ENCODE measurements at places on chromosomes 11 and 22.

DNA sequence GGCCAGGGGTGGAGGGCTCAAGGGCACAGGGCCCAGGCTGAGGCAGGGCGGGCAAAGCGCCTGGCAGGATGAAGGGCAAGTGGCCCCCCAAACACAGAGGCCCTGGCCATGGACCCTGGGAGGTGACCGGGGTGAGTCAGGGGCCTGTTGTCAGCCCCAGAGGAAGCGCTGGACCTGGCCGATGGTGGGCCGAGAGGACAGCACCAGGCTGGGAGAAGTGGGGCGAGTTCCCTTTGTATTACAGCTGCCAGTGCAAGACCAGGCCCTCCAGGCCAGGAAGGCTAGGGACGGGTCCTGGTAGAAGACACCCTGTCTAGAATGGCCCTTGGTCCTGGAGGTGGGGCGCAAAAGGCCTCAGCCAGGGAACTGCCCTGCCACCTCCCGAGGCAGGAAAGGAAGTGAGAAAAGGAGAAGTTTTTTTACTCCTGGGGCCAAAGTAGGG lies 12.8 kb downstream of the CXCR5 start:
- no peak for DNase-seq

DNA sequence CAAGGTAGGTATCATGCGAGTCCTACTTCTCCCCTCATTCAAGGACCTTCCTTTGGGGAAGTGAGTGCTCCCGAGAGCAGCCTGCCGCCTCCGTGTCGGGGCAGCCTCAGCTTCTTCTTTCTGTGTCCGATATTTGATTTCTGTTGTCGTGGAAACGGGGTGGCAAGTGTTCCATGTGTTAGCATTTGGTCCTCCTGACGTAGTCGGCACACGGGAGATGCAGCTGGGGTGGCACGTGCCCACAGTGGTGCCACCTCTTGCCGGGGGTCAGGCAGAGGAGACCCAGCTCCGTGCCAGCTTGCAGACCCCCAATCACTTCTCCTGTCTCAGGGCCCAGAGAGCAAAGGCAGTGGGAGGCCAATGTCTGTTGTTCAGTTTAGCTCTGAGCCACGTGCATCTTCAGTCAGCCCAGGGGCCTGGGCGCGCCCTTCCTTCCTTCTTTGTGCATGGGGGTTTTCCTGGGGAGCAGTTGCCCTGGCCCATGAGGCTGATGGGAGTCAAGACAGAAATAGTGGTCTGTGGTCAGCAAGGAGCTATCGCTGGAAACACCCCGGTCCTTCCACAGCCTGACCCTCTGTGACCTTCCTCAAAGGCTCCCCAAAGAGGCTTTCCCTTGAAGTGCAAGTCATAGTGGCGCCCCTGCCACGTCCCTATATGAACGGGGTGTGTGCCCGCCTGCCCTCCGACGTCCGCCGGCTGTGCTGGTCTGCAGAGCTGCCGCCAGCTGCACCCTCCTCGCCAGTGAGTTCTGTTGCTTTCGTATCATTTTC lies 44.5 kb downstream of the PARVB start:
- no peak for DNase-seq

DNA sequence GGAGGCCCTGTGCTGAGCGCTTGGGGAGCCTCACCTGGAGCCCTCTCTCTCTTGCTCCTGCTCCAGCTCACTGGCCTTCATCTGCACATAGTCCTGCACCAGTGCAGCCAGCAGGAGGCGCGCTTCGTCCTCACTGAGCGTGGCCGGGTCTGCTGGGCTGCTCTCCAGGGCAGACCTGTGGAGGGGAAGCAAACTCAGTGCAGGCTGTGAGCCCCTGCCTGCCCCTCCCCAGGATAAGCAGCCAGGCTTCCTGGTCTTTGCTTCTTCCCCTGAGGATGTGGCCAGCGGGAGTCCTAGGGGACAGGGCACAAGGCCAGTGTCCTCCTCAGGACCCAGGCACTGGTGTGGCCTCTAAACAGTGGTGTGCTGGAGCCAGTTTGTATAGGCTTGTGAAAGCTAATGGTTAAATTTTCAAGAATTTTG lies 2.2 kb downstream of the CALCA start:
- peak; percentile 49 for DNase-seq

DNA sequence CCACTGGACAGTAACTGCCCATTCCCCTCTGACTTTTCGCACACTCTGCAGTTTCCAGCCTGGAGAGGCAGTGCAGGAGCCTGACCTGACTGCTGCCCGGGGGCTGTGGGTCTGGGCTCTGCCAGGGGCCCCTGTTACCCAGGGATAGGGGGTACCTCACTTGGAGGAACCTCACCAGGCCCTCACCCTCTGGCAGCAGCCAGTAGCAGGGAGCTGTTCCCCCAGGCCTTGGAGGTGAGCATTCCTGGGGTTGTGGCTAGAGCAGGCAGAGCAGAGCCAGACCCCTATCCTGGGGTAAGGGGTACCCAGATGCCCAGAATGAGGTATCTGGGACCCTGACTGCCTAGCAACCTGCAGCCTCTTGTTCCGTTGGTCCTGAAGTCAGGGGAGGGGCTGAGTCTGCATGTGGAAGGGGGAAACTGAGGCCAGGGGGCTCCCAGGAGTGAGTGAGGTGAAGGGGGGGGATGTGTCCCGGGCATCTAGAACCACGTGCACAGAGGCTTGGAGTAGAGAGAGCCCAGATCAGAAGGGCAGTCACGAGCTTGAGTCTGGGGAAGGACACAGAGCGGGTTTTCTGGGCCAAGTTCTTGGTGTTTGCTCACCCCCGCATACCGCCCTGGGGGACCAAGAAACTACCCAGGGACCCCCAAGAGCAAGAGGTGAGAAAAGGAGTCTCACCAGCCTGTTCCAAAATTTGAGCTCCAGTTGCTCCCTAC lies 43.9 kb upstream of the ACCSL start:
- no peak for DNase-seq

GRCh38 chr22:30191040-30191701 lies 55.4 kb downstream of the LIF start:
- no peak for DNase-seq

Data from HT1080 (cell line).